Psoas muscle (tissue), 8 donors: ENCODE measurements at places on chromosomes 12 and 14.

- no peak for DNase-seq
Observed at GRCh38 chr14:68361231-68361630, 431.6 kb downstream of the ZFP36L1 start.

GRCh38 chr14:31194661-31195060, 12.9 kb downstream of the HECTD1 start:
- no peak for DNase-seq

DNA sequence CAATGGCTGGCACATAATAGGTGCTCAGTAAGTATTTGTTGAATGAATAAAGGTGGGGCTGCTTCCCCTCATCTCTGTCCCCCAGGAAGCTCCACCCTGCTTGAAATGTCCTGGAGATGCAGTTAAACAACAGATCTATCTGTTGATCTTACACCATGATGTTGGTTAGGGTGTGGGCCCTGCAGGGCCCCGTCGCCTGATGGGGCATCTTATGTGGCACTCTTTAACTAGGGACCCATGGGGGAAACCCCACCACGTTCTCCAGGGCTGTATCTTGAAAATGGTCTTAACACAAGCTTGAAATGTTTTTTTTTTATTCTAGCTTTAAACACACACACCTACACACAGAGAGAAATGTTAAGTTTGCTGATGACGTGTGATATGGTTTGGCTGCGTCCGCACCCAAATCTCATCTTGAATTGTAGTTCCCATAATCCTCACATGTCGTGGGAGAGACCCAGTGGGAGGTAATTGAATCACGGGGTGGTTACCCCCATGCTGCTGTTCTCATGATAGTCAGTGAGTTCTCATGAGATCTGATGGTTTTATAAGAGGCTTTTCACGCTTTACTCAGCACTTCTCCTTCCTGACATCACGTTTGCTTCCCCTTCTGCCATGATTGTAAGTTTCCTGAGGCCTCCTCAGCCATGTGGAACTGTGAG, 741.7 kb downstream of the VRK1 start:
- DNase-seq = no peak

- DNase-seq = no peak
Observed at GRCh38 chr14:60102389-60102788, 10.7 kb downstream of the PCNX4 start.

DNA sequence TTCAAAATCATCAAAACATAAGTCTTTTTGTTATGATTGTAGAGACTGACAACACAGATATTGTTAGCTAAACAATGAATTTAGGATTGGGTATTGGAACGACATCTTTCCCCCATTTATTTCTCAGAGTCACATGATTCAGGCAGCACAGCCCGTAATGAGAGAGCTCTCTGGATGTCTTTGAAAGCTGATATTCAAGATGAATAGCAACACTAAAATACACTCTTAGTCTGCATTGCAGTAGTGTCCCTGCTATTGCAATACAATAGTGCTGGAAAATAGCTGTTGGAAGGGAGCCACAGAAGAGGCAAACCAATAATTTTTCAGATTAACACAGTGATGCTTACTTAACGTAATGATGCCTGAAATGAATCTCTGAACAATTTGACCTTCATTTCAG, 9.9 kb downstream of the GTSF1 start:
- DNase-seq = no peak

DNA sequence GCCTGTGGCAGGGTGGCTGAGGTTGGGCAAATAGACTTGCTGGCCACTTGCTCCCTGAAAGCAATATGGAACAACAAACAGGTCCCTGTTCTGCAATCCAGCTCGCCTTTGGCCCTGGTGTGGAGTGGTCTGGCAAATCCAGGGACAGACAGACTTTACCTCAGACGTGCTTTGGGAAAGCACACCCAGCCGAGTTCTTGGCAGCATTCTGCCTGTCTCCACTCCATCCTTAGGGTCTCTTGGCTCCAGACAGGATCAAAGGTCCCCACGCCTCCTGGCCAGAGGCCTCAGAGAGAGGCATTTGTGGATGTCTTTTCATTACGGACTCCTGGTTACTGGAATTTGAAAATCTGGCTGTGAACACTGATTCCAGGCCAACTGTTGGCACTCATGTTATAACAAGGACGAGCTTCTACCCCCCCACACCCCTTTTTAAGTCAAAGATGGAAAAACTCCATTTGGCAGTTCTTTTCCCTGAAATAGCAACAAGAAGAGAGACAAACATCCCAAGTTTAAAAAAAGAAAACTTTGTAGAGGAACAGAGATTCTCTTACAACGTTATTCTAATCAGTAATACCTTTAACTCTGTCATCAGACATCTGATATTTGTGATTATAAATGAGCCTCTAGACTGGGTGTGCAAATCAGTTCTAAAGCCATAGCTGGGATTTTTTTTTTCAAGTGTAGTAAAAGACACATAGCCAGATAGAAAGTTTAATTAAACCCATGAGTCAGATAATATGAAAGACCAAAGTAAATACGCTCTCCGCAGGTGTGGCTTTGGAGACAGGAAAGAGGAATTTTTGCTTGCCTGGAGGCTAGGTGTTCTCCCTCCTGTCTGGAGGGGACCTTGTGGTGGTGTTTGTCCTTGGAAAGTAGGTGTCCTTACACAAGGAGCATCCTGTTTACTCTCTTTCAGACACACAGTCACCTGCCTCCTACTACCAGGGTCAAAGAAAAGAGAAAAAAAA, 60.7 kb downstream of the GALNT8 start:
- peak; percentile 48 for DNase-seq

DNA sequence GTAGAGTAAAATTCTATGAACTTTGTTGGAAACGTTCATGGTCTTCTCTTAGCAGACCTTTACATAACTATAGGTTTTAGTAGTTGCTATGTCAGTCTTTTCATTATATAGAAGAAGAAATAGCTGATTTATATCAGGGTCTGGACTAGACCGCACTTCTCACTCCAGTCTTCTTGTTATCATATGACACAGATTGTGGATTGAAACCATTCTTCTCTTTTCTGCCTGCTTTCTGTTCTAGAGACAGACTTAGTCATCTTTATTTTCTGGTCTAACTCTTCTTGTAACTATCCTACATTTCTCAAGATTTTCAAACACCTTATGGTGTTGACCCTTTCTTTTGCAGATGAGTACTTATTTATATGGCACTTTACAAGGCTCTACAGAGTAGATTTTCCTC, 55.7 kb downstream of the PCNX1 start:
- DNase-seq = no peak

- DNase-seq = no peak
Observed at GRCh38 chr12:63994704-63995103, 150.2 kb downstream of the SRGAP1 start.

- no peak for DNase-seq
Observed at GRCh38 chr14:85911044-85911443, 381.1 kb downstream of the FLRT2 start.

- DNase-seq = no peak
Observed at GRCh38 chr12:27802511-27802910, 22.5 kb upstream of the MANSC4 start.

- DNase-seq = no peak
Observed at GRCh38 chr14:102227184-102227964, 77.6 kb downstream of the MOK start.

DNA sequence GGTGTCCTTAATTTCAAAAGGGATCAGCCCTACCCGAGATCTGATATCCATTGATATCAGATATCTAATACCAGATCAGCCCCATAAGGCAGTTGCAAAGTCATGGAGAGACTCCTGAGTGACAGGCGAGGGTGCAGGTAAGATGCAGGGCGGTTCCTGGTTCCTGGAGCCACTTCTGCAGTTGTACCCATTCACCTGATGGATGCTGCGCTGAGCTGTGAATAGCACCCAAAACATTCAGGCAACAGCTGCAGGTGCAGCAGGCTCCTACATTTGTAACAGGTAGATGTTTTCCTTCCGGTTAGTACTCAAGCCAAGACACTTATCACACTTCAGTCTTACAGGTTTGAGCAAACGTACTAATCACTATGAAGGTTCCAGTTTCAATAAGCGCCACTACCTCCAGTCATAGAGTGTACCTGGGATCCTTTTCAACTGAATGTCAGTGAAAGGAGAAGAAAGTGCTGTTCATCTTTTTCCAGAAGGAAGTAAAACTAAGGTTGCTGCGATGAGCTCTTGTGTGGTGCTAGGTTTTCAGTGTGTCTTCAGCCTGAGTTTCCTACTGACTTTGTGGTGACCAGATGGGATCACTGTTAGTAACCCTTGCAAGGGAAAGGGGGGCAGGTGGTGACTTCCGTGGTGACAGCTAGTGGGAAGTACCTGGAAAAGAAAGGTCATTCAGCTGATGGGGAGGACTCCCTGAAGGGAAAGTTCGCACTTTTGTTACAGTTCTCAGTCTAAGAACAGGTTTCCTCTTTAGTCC, 1.9 kb downstream of the ATP6V0A2 start:
- DNase-seq = no peak

DNA sequence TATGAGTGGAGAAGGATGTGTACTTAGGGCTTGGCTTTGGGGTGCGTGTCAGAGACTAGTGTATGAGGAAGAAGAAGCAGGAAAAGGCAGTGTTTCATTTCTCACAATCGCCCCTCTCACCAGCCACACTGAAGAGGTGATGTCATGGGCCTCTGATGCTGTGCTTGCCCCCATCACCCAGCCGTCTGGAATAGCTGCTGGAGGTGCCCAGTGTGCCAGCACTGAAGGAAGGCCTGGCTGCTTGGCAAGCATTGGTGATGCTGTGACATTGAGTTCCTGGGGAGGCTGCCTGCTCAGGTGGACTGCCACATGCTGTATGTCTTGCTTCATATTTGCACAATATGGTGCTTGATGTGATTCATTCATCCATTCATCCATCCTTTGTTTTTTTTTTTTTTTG, 56.2 kb downstream of the CRADD start:
- no peak for DNase-seq

DNA sequence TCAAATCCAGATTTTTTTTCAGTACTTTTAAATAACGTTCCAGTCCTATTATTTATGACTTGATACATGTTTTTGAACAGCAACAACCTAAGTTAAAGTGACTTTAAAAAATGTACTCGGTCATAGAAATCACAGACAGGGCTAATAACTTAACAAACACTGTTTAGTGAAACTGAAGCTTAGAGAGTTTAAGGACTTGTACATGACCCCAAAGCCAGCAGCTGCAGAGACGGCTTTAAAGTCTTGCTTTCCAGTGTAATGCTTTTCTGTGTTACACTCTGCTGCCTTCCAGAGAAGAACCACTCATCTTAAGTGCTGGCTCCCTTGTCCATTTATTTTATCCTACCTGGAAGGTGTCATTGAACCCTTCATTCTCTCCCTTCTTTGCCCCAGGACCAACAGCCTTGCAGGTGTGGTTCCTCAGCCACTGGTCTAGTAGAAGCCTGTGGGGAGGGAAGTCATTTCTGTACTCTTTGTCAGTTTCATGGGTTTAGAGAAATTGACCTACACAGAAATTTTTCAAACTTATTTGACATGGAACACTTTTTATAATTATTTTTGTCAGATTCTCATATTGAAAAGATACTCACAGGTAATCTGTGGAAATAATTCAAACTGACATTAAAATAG, 60.9 kb downstream of the NAV3 start:
- DNase-seq = no peak

- DNase-seq = no peak
Observed at GRCh38 chr12:50107416-50108268, 3.8 kb downstream of the GPD1 start.

- DNase-seq = no peak
Observed at GRCh38 chr12:10235761-10236631, 23.3 kb downstream of the GABARAPL1 start.

DNA sequence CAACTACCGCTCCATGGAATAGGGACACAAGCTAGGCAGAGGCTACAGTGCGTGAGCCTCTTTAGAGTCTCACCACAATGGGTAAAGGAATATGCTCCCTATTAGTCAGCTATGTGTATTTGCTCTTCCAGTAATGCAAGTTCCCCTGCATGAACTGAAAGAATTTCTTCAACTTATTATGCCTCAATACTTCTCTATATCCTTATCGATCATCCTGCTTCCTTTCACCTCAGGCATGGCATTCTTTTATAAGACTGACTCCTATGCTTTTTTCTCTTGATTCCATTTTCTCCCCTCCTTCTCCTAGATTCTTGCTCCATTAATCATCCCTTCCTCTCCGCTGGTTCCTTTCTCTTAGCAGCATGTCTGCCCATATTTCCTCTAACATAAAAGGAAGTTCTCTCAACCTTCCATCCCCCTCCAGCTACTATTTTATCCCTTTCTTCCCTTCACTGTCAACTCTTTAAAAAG, 94.5 kb upstream of the CPM start:
- no peak for DNase-seq

- no peak for DNase-seq
Observed at GRCh38 chr12:69898236-69898635, 73.2 kb downstream of the MYRFL start.

DNA sequence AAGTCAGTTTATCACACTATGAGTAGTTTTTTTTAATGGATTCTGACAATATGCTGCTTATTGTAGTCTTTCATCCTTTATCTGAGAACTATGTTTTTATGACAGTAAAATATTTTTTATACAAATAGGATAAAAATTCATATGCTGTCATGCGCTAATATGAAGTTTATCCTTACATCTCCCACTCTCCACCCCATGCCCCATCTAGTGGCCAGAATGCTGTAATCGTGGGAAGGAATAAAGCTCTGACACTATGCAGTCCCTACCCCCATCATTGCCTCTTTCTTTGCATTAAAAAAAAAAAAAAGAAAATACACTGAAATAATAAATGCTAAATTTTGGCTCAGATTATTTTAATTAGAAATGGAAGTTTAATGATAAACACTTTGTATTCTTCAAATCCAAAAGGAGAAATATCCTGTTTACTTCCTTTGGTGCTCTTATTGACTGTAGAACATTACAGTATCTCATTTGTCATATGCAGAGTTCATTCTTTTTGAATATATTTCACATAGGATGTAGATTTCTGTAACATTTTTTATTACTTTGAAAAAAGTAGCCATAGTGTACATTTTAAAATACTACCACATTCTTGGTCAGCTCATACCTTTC, 145.9 kb upstream of the SLCO1C1 start:
- DNase-seq = no peak

GRCh38 chr14:86311151-86311550, 781.2 kb downstream of the FLRT2 start:
- no peak for DNase-seq

DNA sequence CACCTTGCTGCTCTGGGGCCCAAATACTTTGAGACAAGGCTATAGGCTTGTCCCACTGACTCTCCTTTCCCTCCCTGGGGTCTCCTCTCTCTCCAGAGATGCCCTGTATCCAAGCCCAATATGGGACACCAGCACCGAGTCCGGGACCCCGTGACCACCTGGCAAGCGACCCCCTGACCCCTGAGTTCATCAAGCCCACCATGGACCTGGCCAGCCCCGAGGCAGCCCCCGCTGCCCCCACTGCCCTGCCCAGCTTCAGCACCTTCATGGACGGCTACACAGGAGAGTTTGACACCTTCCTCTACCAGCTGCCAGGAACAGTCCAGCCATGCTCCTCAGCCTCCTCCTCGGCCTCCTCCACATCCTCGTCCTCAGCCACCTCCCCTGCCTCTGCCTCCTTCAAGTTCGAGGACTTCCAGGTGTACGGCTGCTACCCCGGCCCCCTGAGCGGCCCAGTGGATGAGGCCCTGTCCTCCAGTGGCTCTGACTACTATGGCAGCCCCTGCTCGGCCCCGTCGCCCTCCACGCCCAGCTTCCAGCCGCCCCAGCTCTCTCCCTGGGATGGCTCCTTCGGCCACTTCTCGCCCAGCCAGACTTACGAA, 3.1 kb downstream of the NR4A1 start:
- no peak for DNase-seq

GRCh38 chr12:117567644-117568216, 206.3 kb upstream of the NOS1 start:
- no peak for DNase-seq

GRCh38 chr14:41749429-41749828, 142.8 kb downstream of the LRFN5 start:
- DNase-seq = no peak

GRCh38 chr14:98536256-98536655, 735.7 kb downstream of the BCL11B start:
- DNase-seq = no peak
